ENCODE measurements at places on chromosomes 11 and 22.

DNA sequence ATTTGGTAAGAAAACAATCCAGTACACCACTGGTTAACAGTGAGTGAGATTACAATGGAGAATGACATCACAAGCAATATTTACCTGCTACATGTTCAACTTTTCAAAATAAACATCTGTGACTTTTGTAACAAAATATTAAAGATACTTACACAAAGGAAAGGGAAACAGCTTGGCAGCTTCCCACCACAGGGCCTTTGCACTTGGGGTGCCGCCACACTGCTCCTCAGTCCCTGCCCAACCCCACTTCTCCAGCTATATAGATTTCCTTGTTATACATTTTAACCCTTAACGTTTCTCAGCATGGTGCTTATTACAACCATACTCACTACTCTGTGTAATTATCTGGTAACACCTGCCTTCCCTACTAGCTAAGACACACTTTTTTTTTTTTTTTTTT is 10.9 kb downstream of the KMT5B start:
- DNase-seq, result no peak

- DNase-seq, result no peak
These were observed 3.3 kb downstream of the NRGN start for GRCh38 chr11:124743050-124743449.

GRCh38 chr22:30479981-30480380 is 8.2 kb upstream of the SEC14L3 start:
- DNase-seq, result no peak

GRCh38 chr22:40462195-40462984 is 92.0 kb downstream of the SGSM3 start:
- DNase-seq, result peak; percentile 24

DNA sequence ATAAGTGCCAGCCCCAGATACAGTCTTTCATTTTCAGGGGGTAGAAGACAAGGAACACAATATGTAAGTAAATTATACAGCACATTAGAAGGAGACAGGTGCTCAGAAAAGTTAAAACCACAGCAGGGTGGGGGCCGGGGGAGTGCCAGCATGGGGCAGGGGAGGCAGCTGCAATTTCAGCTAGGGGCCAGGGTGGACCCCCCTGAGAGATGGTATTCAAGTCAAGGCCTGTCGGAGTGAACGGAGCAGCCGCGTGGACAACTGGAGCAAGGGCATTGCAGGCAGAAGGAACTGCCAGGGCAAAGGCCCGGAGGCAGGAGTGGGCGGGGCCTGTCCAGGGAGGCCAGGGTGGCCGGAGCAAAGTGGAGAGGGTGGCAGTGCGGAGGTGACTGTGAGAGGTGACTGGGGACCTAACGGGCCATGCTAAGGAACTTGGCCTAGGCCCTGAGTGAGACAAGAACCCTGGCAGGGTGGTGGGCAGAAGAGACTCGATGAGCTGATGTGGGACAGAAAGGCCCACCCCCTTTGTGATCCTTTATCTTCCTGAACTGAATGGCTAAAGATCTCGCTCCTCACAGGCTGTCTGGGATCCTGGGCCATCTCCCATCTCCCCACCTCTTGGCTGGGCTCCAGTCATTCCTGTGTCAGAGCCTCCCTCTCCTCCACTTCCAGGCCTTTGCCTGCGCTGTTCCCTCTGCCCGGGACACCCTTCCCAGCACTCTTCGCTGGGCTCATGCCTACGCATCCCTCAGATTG is 22.4 kb upstream of the FLRT1 start:
- DNase-seq, result no peak

- no peak for DNase-seq
These were observed 1.7 kb downstream of the UVRAG start for GRCh38 chr11:75816561-75817239.

GRCh38 chr11:2215561-2216399 is 44.2 kb upstream of the TH start:
- DNase-seq, result no peak

DNA sequence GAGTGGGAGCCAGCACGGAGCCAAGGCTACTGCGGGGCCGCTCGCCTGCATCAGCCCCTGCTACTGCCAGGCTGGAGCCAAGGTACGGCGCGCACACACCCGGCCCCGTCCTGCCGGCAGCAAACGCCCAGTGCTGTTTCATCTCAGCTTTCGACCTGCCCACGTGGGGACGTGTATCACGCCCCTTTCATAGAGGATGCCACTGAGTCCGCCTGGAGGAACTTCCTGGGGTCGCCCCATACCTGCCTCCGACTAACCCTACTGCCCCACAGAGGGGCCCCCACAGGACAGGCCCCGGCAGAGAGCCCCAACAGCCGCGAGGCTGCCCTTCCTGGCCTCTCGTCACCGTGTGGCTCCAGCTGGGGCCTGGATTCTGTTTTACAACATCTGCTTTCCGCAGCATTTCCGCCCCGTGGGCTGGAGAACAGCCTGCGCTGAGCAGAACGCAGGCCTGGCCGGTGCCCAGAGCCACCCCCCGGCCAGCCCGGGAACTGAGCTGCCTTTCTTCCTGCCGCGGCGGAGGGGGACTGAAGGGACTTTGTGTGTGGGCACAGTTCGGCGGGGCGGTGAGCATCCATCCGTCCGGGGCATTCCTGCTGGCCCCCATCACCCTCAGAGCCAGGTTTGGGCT is 22.9 kb upstream of the ARHGAP8 start:
- DNase-seq, result no peak

DNA sequence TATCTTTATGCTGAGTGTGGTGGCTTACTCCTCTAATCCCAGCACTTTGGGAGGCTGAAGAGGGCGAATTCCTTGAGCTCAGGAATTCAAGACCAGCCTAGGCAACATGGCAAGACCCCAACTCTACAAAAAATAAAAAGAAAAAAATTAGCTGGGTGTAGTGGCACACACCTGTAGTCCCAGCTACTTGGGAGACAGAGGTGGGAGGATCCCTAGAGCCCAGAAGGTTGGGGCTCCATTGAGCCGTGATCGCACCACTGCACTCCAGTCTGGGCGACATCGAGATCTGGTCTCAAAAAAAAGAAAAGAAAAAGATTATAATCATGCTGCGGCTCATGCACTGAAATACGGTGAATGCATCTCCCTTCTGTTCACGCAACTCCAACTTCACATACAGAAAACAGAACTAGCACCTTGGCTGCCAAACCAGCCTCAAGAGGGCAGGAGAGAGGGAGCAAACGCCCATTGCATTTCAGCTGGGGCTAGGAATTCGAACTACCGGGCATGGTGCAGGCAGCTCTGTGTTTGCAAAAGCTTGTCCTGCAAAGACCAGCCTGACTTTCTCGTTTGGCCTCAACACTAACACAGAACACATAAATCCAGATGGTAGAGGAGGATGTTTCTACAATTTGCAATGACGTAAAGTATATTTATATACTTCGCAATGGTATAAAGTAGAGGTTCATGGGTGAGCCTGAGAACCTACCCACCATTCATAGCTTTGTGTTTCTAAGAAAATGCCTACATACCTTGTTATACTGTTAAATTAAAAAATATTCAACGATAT is 6.3 kb upstream of the SYNGR1 start:
- peak; percentile 48 for DNase-seq

GRCh38 chr11:21635394-21636145 is 557.3 kb upstream of the ANO5 start:
- no peak for DNase-seq

- DNase-seq, result no peak
These were observed 8.2 kb downstream of the UBASH3B start for GRCh38 chr11:122663764-122664163.

GRCh38 chr11:94526645-94527438 is 14.6 kb downstream of the C11orf97 start:
- no peak for DNase-seq

DNA sequence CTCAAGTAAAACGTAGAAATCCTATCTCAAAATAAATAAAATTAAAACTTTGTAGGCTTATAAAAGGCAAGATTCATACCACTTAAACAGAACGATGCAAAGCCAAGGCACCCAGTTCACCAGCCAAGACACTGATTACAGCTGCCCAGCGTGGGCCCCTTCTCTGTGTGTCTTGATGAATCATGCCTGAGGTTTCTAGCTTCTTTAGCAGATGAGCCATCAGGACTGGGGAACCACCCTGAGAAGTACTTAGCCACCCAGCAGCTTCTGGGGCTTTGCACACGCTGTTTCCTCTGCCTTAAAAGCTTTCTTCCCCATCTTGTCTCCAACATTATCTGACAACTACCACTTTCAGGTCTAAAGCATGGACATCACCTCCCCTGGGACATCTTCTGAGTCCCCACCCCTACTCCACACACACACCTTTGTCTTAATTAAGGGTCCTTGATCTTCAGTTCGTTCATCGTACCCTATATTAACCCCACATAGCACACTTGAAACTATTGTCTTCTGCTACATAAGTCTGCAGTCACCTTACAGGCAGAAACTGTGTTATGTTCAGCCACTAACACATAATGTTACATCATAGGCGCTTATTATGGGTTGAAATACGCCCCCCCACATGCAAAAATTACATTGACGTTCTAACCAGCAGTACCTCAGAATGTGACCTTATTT is 8.7 kb upstream of the LAYN start:
- DNase-seq, result peak; percentile 77

DNA sequence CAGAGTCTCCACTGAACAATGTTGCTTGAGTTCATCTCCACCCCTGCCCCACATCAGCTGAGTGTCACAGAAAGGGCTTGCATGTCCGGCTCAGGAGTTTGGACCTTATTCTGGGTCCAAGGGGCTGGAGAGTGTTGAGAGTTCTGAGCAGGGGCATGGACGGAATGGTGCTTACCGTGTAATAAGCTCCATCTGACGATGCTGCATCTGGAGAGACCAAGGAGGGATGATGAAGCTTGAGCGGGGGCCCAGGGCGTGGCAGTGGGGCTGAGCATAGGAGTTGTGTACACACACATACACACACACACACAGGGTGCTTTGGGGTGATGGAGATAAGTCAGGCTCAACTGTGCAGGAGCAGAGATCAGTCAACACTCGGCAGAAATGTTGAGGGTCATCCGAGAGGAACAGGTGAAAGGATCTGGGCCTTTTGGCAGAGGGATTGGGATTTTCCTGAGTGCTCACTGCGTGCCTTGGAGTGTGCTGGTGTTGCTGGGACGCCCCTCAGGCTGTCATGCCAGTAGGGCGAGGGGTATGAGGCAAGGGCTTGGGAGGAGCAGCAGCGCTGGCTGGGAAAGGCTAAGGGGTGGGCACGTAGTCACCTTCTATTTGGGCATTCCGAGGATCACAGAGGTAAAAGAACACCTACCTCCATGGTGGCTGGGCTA is 2.3 kb downstream of the USP35 start:
- no peak for DNase-seq

DNA sequence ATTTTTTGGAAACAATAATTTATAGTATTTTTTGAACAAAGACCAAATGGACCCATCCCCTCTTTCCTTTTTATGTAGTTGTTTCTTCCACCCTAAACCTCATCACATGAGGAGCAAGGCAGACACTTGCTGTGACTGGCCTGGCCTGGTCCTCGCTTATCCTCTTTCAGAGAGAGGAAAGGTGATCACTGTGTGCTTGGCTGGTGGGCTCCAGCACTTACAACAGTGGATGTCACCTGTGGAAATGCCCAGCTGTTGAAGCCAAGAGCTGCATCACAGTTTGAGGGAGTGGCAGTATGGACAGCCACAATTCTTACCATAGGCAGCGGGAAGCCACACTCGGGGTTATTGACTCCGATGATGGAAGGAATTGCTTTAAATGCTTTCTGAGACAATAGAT is 185.7 kb downstream of the BCR start:
- no peak for DNase-seq

DNA sequence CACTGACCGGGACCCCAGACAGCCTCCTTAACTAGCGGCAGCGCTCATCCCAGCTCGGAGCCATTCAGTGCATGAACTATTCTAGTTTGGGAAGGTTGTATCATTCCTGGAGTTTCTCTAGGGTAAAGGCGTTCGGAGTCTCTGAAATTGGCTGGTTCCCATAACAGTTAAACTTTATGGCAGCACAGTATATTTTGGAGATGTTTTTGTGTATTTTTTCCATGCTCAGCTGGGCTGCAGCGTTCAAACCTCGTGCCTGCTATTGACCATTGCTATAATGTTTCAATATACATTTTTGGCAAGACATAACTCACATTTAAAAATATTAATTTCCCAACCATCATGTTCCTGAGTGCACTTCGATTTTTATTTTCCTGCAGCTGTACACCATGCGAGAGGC is 169.7 kb downstream of the ST3GAL4 start:
- no peak for DNase-seq

DNA sequence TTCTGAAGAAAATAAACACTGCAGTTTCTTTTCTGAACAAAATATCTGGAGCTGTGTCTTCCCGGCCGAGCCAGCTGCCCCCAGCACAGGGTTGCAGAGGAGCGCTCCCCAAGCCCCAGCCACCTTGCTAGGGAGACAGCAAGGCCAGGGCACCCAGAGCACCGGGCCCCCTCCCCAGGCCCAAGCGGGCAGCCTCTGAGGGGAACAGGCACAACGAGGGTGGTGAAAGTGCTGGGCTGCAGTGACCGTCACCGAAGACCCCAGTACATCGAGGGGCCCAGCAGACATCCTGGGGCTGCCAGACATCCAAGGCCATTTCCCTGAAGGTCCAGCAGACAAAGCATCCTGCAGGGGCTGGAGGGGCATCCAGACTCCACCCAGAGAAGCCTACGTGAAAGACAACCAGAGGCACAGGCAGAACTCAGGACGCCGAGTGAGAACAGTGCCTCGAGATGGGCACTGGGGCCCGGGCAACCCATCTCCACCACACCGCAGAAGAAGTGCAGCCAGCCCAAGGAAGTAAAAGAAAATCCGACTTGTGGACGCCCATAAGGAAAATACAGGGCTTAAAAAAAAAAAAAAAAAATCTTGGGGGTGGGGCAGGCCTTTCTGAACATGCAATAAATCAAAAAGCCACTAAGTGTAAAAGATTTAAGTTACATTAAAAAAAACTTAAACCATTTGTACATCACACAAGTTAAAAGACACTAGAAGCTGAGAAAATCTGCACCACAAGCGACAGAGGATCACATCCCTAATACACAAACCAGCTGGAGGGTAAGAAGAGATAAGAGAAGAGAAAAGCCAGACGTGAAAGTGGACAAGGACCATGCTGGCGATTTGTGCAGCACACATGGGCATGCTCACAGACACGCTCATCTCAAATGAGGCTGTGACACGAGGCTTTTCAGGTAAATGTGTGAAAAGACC is 36.0 kb upstream of the COMT start:
- DNase-seq, result no peak

DNA sequence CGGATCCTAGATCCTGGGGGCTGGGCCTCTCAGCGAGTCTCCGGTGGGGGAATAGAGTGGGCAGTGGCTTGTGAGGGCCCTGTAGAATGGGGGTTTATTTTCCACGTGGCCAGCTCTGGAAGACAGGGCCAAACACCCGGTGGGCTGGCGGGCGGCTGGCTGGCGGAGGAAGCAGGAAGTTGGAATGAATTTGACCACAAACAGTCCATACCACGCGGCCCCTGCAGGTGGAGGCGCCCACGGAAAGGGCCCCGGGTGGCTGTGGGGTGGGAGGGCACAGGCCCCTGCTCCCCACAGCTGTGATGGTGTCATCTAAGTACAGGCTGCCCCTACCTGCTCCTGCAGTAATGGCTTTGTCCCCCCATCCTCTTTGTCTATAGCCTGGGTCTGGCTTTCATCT is 15.1 kb downstream of the MCAT start:
- no peak for DNase-seq
